Tongue (tissue), 3 donors: ENCODE measurements at places on chromosomes 3 and 15. TPM values are rescaled to one million over a fixed set of nuclear protein-coding genes. Genes with fewer than 3 reads are reported as not detected.

Gene CCR1
- total RNA-seq: 1.2 TPM

Gene CD200
- 10.2 TPM for total RNA-seq

Gene GOLGA6B
- total RNA-seq: 0.21 TPM

Gene MINAR1
- total RNA-seq: 0.82 TPM

Gene CFAP100
- total RNA-seq: not detected

Gene TRPC1
- 28.9 TPM for total RNA-seq

Gene STRA6
- 14.2 TPM for total RNA-seq

Gene CLDN11
- 4.1 TPM for total RNA-seq

DNA sequence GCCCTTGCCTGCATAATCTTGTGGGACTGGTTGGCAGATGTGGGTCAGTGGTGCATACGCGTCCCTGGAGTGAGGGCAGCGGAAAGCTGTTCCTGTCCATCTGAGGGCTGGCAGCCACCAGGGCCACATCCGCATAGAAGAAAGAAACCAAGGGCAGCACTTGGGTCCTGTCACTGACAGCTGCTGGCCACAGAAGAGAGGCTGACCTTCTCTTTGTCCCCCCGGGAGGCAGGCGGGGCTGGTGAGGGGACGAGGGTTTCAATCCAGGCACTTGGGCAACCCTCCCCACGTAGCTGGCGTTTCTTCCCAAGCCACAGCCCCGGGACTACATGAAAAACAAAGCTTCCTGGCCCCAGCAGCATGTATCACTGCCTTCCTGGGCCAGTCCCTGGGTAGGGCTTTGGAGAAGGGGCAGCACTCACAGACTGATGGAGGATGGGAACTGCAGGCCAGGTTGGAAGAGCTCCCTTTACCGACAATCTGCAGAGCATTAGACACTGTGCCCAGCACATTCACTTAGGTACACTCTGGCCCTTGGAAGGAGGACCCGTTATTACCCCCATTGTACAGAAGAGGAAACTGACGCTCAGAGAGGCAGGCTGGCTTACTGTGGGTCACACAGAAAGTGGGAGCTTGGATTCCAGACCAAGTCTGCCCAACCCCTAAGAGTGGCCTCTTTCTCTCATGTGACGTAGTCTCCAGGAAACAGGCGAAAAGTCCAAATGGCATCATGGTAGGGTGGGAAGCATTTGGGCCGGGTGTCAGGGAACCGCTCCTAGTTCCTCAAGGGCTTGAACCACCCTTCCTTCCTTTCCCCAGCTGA is 78.8 kb upstream of the SLC6A6 start:
- DNase-seq: peak; percentile 79

GRCh38 chr3:8775181-8775580 is 5.8 kb upstream of the OXTR start:
- no peak for DNase-seq

GRCh38 chr3:190436331-190436730 is 13.4 kb downstream of the TMEM207 start:
- DNase-seq: no peak

DNA sequence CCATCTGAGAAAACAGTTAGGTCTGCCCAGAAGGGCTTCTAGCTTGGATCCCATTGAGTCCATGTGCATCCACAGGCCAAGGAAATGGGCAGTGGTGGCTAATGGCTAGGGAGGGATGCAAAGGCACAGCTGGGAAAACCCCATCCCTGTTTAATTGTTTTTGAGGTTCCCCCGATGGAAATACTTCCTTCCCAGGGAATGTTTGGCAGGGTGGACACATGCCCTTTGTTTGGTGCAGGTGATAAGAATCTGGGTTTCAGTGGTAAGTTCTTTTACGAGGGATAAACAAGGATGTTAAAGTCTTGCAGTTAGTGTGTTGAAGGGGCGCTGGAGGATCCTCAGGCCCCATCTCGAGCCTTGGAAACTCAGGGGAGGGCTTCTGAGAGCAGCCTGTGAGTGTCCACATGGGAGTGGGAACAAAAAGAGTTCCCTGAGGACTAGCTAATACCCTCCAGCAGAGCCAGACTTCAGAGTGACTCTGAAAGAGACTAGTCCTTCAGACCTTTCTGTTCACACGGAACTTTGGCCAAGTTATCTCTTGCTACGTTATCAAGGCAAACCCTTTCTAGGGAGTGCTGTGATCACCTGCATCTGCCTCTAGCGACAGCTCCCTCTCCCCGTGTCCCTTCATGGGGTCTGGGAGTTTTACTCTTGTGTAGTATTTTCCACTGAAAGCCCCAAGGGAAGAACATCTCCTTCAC is 17.4 kb downstream of the PTPRG start:
- no peak for DNase-seq

DNA sequence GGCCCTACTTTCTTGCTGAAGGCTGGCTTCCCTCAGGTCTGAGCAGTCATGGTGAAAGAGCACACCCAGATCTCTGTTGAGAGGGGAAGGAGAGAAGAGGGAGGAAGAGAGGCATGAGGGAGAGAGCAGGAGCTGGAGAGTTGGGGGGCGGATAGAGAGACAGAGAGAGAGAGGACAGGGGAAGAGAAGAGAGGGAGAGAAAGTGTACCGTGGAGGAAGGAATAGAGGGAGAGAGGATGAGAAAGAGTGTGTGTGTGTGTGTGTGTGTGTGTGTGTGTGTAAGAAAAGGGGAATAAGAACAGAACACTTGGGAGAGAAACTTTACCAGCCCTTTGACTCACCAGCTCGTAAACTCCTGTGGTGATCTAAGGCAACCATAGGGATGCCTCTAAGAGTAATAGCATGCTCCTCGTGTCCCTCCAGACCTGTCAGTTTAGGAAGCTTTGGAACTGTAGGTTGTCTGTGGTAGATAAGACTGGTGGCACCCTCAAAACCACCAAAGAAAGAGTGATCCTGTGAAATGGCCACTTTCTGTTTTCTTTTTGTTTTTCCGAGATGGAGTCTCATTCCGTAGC is 18.2 kb downstream of the ZNF592 start:
- no peak for DNase-seq

DNA sequence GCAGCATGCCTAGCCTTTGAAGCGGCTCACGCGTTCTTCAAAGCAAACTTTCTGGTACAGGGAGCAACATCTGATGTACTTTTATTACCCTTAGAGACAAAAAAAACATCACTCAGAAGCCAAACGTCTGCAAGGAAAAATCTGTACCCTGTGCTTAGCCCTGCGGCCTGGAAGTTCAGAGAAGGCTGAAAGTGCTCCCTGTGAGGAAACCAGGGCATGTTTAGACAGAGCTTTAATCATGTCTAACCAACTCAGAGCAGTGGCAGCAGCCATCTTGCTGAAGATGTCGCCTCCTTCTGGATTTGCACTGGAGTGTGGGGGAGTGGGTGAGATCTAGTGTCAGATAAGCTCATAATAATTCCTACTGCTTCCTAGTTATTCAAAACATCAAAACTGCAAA is 170.4 kb downstream of the P3H2 start:
- no peak for DNase-seq

DNA sequence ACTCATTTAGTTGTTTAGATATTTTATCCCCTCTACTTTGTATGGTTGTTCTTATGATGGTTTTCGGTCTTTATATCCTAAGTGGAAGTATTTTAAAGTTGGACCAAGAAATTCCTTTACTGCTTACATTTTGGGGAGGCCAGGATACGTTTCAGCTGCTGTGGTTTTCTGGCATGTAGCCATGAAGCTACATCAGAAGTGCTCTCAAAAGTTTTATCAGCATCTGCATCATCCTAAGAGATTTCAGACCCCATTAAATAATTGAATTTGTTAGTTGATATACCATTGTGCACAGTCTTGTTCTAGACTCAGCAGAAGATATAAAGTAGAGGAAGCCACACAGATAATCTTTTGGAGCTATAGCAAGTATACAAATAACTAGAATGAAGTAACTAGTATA is 50.1 kb upstream of the SKOR1 start:
- peak; percentile 41 for DNase-seq
